ENCODE measurements at places on chromosomes 11 and 22. TPM values are rescaled to one million over a fixed set of nuclear protein-coding genes. Genes with fewer than 3 reads are reported as not detected.

GRCh38 chr11:131923309-131923708 lies 552.9 kb downstream of the NTM start:
- H3K27me3 ChIP-seq, result no peaks in the 10 kb centered on the region
- H3K36me3 ChIP-seq, result no peaks in the 10 kb centered on the region
- H3K4me1 ChIP-seq, result peaks cover 34% of the 10 kb centered on the region
- no peak for DNase-seq
- no peak overlapping the region for H3K4me3 ChIP-seq

DNA sequence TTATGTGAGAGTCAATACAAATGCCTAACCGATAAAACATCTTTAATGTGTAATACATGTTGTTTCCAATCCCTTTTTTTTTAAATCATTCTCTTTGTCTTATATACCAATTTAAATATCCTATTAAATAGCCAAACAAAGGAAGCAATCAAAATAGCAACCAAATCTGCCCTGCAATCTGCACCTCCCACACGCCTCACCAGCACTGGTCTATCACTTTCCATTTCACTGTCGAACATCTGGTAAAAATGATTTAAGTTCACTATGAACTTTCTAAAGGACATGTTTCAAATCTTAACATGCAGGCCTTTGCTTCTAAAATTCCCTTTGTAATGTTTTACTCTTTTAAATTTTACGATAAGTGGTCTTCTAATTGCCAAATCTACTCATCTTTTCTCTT lies 1305.5 kb upstream of the TENM4 start:
- DNase-seq, result no peak
- no peaks in the 10 kb centered on the region for H3K36me3 ChIP-seq
- H3K27ac ChIP-seq, result no peak overlapping the region

- no peak overlapping the region for H3K27ac ChIP-seq
- no peaks in the 10 kb centered on the region for H3K4me1 ChIP-seq
- H3K4me3 ChIP-seq, result no peak overlapping the region
- H3K27me3 ChIP-seq, result no peaks in the 10 kb centered on the region
These were observed 1025.8 kb downstream of the FAM181B start for GRCh38 chr11:81707881-81708280.

The KLHDC7B gene
- not detected for total RNA-seq

DNA sequence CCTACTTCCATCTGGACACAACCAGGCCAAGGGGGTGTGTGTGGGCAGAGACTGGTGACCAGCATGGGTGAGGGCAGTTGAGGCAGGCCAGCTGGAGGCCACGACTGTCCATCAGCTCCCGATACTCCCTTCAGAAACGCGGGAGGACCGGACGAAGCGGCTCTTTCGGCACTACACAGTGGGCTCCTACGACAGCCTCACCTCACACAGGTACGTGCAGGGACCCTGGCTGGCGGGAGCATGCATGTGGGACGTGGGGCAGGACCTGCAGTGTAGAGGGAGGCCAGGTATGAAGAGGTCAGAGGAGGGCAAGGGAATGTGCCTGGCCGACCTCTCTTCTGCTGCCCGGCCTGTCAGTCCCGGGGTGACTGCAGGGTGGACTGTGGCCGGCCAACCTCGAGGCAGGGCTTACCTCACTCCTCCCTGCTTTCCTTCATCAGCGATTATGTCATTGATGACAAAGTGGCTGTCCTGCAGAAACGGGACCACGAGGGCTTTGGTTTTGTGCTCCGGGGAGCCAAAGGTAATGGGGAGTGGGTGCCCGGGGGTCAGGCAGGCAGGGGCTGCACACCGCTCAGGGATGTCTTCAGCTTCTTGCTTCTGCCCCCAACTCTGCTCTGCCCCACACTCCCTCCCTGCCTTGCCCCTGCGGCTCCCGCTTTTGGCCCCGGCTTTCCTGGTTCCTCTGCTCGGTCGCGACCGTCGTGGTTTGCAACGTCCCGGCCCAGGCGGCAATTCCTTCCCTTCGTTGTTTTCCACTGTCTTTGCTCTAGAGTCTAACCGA lies 31.3 kb downstream of the SHANK3 start:
- no peak overlapping the region for H3K27ac ChIP-seq
- H3K4me1 ChIP-seq, result no peaks in the 10 kb centered on the region
- no peak overlapping the region for H3K4me3 ChIP-seq
- no peaks in the 10 kb centered on the region for H3K27me3 ChIP-seq

GRCh38 chr11:93403930-93404329 lies 73.4 kb downstream of the DEUP1 start:
- DNase-seq, result no peak
- no peaks in the 10 kb centered on the region for H3K4me1 ChIP-seq
- H3K27ac ChIP-seq, result no peak overlapping the region
- no peaks in the 10 kb centered on the region for H3K27me3 ChIP-seq
- no peaks in the 10 kb centered on the region for H3K36me3 ChIP-seq
- no peak overlapping the region for H3K4me3 ChIP-seq

The PRG2 gene
- not detected for total RNA-seq

The TBX1 gene
- not detected for total RNA-seq
